ENCODE measurements at places on chromosomes 7 and 10.

DNA sequence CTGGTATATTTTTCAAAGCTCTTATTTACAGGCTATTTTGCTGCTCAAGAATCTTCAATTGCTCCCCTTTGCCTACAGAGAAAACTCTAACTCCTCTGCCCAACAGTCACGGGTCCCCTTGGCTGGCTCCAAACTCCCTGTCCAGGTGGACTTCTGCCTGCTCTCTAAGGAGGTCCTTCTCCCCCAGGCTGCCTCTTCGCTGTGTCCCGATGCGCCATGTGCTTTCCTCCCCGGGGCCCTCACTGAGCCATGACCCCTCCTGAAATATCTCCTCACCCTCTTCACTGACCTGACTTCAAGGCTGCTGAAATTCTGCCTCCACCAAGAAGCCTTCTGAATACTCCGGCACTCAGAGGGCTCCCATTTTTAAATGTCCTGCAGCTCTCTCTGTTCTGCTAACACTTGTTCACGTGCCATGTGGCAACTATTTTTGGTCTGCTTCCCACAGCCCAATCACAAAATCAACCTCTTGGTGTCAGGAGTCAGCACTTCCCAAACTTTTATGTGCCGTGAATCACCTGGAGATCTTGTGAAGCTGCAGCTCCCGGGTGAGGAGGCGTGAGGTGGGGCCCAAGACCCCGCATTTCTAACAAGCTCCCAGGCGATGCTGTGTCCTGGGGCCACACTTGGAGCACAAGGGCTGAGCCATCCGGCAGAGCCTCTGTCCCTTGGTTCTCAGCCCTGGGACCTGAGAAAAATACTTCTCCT is 85.7 kb upstream of the COL13A1 start:
- no peak for DNase-seq

- no peak for DNase-seq
Measured at GRCh38 chr10:72263613-72264241, 10.0 kb upstream of the DDIT4 start.

DNA sequence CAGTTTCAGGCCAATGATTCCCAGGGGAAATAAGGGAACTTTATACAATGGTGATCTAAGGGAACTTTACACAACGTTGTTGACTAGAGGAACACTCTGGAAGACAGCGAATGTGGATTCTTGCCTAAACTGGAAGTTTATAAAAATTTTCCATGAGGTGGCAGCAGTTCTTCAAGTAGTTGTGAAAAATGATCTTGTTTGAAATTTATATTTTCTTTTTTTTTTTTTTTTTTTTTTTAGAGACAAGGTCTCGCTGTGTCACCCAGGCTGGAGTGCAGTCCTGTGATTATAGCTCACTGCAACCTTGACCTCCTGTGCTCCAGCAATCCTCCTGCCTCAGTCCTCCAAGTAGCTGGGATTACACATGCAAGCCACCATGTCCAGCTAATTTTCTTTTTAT is 32.1 kb upstream of the GTF2I start:
- DNase-seq, result peak; percentile 79

GRCh38 chr7:90660100-90660499 is 64.0 kb downstream of the CDK14 start:
- DNase-seq, result no peak

DNA sequence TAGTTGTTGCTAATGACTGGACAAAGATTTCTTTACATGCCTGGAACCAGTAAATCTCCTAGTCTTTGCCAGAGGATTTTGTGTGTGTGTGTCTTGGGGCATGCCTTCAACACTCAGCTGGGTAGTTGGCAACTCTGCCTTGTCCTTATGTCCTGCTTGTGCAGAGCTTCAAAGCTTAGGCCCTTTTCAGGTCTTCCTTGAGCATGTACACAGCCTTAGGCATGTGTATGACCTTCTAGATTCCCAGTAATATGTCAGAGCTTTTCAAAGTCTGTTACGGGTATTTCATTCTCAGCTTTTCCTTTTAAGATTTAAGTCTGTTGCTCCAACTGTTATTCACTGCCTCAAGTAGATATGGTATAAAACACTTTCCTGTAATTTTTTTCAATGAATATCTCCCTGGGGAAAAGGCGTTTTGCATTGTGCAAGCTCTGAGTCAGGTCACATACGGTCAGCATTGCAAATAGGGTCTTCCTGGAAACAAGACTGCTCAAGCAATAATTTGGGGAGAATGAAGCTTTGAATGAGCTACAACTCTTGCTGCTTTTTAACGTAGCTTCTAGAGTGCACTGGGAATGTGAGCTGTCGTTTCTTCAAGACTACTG is 25.5 kb downstream of the SHOC2 start:
- DNase-seq, result no peak

DNA sequence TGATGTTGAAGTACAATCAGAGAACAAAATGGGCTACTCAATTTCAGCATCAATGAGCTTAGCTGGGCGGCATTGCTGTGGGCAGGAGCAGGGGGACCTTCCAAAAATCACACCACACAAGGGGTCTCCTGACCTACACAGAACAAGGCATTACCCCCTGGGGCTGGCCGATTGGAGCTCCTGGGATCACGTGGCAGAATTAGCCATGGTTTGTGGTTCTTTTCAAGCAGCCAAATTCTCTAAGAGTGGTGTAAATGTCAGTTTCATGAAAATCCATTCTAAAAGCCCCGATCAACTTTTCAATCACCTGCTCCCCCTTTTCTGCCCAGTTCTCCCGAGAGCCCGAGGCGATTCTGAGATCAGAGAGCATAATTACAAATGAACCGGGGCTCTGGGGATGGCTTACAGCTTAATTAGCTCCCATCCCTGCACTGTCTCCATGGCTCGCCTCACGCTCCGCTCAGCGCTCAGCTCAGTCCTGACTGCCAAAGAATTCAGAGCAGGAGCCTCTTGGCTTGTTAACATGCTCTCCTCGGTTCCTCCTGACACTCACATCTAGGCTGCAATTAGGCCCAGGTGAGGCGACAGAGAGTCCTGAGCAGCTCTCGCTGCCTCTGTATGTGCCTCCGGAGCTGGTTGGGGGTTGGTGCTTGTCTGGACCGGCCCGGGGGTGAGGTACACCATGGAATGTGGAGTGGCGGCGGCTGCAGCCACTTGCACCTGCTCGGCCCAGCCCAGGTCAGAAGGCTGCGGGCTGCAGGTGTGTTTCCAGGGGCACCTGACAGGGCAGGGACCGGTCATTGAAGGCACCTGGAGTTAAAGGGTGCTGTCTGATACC is 111.8 kb downstream of the WDR11 start:
- no peak for DNase-seq

- DNase-seq, result no peak
Measured at GRCh38 chr7:116443101-116443523, 56.4 kb upstream of the CAV2 start.

- no peak for DNase-seq
Measured at GRCh38 chr10:24887855-24888231, 64.6 kb downstream of the PRTFDC1 start.

DNA sequence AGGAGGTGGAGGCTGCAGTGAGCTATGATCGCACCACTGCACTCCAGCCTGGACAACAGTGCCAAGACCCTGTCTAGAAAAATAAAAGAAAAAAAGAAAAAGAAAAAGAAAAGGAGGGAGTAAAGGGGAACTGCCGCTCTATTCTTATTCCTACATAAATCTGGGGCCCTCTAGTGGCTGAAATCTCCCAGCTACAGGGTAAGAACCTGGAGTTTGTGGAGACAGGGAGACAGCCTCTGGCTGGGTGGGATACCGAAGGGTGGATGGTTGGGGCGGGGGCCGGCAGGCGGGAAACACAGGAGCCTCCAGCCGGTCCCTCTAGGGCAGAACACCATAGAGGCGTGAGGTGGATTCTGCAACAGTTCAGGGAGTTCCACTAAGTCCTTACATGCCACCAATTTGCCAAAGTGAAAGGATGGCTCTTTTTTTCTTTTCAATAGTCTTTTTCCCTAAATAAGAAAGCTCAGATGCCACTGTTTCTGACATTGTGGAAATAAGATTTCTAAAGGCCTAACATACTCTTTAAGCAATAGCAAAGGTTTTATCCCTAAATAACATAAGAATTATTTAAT is 117.3 kb downstream of the SVIL start:
- DNase-seq, result peak; percentile 10

DNA sequence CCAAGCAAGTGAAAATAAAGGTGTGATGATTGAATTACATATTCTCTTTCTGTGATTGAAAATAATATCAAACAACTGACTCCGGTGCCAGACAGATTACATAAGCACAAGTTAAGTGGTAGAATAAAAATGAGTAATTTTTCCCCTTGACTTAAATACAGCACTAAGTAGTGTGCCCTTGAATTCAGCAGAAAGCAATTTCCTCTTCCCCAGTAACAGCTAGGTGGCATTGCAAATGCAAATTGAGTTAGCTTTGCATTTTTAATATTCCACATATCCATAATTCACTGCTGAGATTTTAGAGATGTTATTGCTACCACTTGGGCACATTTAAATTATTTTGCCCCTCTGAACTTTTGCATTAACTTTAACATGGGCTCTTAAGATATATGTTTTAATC is 89.8 kb upstream of the NPVF start:
- DNase-seq, result no peak

GRCh38 chr10:52568309-52568708 is 204.3 kb downstream of the MBL2 start:
- no peak for DNase-seq

DNA sequence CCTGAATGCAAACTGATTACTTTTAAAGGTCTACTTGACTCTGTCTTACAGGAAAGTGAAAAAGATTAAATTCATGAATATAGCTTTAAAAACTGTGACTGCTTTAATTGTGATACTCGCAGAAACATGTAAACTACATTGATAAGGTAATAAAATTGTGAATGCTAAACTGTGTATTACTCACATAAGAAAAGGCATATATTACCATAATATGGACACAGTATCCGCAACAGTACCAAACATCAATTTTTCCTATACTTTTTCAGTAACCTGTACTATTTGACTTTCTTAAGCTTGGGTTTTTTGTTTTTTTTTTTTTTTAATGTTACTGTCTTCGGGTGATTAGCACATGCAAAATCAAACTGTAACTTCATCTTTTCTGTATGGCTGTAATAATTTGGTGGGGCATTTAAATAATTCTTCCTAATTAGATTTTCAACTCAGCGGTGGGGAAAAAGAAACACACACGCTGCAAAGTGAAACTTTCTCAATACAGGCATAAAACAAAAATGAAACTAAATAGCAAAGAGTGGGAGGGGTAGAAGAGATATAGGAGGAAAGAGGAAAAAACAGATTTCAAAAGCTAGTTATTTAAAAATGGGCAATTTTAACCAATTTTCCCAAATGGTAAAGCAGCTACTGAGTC is 23.2 kb downstream of the NT5C3A start:
- DNase-seq, result peak; percentile 46

- DNase-seq, result no peak
Measured at GRCh38 chr10:70418229-70418628, 14.3 kb downstream of the EIF4EBP2 start.

DNA sequence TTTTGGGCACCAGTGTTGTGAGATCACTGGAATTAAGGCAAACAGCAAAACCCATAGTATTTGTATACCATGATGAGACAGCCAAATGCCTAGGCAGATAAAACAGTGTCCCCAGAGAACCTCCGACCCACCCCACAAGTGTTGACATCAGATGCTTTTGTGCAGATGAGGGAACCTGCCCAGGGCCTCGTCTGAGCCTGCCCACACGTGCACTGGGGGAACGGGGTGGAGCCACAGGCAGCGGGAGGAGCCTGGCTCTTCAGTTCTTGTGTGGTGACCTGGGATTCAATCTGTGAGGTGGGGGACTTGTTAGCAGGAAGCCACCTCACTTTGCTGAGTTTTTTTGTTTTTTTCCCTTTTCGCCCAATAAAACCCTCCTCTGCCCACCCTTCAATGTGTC is 33.4 kb upstream of the OPTN start:
- DNase-seq, result no peak

All from inflammatory macrophage (primary cell).